ENCODE measurements at places on chromosomes 3 and 15.

DNA sequence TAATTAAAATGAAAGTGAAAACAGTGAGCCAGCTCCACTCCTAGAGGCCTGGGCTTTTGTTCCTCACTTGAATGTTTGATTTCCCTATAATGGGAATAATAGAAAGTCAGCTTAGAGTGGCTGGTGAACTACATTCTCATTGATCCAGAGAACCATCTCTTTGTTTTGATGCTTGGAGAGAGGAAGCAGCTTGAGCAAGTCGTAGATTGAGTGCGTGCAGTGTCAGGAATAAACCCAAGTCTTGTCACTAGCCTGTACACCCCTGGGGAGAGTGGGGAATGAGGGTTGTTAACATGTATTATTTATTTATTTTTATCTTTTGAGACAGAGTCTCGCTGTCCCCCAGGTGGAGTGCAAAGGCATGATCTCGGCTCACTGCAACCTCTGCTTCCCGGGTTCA, 885 bp upstream of the LSG1 start:
- no peak for DNase-seq

- DNase-seq = no peak
Observed at GRCh38 chr15:61216519-61216918, 12.6 kb downstream of the RORA start.

DNA sequence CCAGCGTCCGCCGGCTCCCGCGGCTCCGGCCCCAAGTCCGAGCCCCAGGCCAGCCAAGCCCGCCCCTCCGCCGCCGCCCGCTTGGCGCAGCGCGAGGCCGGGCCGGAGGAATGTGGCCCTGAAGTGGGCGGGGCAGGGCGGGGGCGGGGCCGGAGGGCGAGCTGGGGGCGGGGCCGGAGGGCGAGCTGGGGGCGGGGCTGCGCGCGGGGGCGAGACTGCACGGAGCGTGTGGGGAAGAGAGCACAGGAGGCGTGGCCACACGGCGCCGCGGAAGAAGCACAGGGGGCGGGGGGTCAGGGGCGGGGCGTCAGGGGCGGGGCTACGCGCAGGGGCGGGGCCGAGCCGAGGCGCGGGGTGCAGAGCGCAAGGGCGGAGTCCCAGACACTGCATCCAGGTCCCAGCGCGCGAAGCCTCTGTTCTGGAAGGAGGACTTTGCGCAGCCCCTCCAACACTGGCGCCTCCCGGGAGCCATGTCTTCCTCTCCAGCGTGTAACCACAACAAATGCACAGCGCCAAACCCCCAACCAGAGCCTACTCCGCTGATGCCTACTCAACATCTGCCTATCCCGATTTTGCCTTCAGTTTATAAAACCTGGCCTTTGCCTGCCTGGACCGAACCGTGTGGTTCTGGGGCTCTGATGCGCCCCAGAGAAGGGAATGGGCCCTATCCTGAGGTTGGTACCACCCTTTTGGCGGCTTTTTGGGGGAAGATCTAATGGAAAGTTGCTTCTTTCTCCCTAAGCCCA, 105.5 kb downstream of the IQSEC1 start:
- DNase-seq = peak; percentile 78

DNA sequence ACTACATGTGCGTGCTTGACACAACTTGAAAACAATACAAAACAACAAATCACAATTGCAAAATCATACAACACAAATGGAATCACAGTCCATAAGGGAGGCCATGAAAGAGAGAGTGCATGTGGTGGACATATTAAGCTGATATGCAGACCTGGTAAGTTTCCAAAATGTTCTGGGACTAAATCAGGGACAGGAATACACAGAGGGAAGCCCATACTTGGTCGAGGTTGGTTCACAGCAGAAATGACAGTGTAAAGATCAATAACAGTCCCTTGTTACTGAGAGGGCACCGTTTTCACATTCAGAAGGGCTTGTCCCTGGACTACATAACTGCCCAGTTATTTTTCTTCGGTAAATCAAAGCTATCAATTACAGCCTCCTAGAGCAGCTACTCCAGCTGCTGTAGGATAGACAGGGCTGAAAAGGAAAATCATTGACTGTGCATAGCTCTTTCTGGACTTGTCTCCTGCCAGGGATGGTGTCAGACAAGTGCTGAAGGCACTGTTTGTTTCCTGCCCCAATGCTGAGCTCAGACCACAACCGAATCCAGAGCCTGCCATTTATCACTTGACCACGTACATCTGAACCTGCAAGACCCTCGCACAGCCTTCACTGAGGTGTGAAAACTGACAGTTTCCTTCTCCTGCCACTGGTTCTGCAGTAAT, 79.5 kb upstream of the KCNMB2 start:
- no peak for DNase-seq

DNA sequence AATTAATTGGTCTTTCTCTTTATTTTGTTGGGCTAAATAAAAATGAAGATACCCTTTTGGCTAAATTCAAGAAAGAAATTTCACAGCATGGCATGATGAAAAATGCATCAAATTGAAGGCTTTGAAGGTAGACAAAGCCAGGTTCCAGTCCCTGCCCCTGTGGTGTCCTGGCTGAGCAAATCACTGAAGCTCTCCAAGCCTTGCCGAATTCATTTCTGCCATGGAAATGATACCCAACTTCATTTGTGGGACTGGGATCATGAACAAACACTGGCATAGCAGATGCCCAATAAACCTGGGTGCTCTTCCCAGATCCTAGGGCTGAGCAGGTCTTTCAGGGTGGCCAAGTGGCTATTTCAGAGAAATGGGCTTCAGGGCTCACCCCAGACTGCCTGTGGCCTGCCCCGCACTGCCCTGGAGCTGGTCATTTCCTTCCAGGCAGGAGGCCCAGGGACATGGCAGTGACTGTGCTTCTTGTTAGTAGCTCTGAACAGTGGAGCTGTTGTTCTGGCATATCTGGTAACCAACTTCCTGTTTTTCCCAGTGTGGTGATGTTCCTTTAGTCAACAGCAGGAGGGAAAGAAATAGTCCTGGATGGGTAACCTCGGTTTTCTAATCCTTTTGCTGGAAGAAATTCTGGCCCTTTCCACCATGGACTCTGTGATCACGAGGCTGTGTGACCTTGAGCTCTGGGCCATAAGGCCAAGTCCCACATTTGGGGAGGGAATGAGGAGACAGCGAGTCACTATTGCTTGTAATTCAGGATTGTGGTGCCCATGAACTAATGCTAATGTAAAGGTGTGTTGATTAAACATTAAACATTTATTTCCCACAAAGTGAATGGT, 47.6 kb downstream of the CTDSPL start:
- no peak for DNase-seq

DNA sequence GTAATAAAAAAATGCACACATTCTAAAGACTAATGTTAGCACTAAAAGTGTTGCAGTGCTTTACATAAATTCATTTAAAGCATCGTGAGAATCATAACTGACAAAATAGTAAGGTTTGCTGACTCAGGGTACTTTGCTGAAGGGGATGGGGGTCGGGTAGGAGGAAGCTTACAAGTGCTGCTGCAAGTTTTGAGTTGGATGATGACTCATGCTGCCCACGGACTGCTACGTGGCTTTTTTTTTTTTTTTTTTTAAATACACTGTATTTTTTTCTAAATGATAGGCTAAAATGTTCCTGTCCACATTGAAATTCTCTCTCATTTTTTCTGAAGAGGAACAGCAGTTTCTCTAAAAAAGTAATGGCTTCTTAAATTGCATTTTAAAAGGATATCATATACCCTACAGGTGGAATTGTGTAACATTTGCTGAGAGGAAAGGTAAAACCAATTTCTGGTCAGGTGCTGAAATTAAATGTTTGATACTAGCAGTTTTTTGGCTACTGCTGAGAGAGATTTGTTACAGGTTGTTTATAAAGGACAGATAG, 2.2 kb downstream of the MAPK6 start:
- no peak for DNase-seq

GRCh38 chr15:27702581-27702980, 396.5 kb downstream of the OCA2 start:
- no peak for DNase-seq

GRCh38 chr3:145457825-145458552, 703.0 kb downstream of the PLOD2 start:
- DNase-seq = no peak

Data from NCI-H2227 treated with DMSO at 0.1 percent for 48 hours (cell line).